Muscle of leg (tissue), 16 donors: ENCODE measurements at places on chromosomes 2 and 18.

DNA sequence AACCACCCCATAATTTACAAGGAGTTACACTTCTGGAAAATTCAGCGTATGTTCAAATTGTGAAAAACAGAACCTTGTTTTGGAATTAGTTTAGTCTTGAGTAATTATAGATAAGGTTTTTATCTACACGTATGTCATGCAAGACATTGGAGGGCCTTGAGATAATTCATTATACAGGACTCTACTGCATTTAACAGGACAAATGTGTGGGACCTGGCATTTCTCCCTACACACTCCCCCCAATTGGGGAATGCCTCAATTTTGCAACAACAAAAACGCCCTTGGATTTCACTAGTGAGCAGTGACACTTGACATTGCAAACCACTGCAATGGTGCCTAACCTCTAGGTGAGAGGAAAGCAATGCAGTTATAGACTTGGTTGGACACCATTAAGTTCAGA, 11.4 kb downstream of the SLC1A4 start:
- no peak for DNase-seq

GRCh38 chr2:67076239-67076624, 320.9 kb upstream of the ETAA1 start:
- no peak for DNase-seq

GRCh38 chr2:25400576-25401216, 59.0 kb upstream of the DNMT3A start:
- DNase-seq, result no peak

DNA sequence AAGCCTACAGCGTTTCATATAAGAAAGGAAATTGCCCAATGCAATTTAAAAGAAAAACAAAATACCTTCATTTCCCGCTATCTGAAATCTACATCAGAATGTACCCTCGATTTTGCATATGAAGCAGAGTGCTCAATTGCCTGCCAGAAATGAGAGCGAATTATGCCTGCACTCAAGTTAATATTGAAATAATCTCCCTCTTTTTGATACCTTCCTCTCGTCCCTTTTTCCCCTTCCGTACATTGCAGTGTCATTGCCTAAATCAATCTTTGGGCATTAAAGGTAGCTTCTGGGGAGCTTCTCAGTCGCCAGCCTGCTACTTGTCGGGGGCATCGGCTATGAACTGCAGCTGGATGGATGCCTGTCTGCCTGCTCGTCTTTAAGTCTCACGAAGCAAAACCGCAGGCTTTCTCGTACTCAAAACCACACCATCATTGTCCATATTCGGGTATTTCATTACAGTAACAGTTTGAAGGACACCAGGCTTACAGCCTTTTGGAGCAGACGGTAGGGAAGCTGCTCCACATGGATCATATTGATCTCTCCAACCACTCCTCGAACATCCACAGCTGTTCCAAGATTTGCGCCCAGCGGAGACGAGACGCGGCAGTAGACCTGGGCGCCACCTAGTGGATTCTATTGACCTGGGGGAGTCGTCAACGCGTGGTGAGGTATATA, 64.0 kb upstream of the HNRNPA3 start:
- peak; percentile 90 for DNase-seq
